Left ventricle myocardium superior (tissue), 1 donor: ENCODE measurements at places on chromosomes 1 and 21. TPM values are rescaled to one million over a fixed set of nuclear protein-coding genes. Genes with fewer than 3 reads are reported as not detected.

ITGB2 gene
- 26.5 TPM for total RNA-seq

DYNLT5 gene
- 2.2 TPM for total RNA-seq

MX1 gene
- total RNA-seq, result 14.9 TPM

NUDT17 gene
- 3.4 TPM for total RNA-seq

CHRM3 gene
- 0.30 TPM for total RNA-seq

LDLRAD1 gene
- total RNA-seq, result not detected

CHIA gene
- not detected for total RNA-seq

ZNF672 gene
- total RNA-seq, result 45.5 TPM

CENPS gene
- 5.5 TPM for total RNA-seq

GRHL3 gene
- not detected for total RNA-seq

FRRS1 gene
- total RNA-seq, result 3.3 TPM

RER1 gene
- total RNA-seq, result 98.1 TPM

PERM1 gene
- 187 TPM for total RNA-seq

SPRR1A gene
- not detected for total RNA-seq

ZNF648 gene
- total RNA-seq, result not detected

DDI2 gene
- 21.9 TPM for total RNA-seq

GOLPH3L gene
- total RNA-seq, result 15.1 TPM

NDUFS2 gene
- 335 TPM for total RNA-seq

LCE2B gene
- not detected for total RNA-seq
